ENCODE measurements at places on chromosomes 2 and 18.
A peak's percentile ranks its signal among the peaks of the same experiment; 100 is the strongest.

GRCh38 chr2:229226382-229226781 lies 44.7 kb downstream of the PID1 start:
- DNase-seq = no peak

DNA sequence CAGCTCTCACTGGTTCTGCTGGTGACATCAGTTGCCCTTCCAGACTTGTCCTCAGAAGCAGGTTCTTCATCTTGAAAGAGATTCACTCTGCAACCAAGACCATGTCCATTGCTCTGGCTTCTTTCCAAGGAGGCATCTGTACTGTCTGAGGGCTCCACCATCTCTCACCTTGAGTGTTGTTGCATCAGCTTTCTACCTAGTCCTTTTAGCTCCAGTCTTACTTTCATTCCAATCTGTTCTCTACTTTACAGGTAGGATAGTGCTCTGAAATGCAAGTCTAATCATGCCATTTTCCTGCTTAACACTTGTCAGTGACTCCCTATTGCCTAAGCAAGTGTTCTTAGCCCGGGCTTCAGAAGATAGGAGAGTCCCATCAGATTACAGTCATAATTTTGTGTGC lies 117.7 kb downstream of the EN1 start:
- no peak for DNase-seq

- peak; percentile 8 for DNase-seq
Observed at GRCh38 chr2:186129767-186130581, 356.1 kb upstream of the ZC3H15 start.

GRCh38 chr2:209681201-209681735 lies 90.4 kb upstream of the UNC80 start:
- no peak for DNase-seq

GRCh38 chr2:47041063-47041462 lies 114.0 kb downstream of the STPG4 start:
- no peak for DNase-seq

DNA sequence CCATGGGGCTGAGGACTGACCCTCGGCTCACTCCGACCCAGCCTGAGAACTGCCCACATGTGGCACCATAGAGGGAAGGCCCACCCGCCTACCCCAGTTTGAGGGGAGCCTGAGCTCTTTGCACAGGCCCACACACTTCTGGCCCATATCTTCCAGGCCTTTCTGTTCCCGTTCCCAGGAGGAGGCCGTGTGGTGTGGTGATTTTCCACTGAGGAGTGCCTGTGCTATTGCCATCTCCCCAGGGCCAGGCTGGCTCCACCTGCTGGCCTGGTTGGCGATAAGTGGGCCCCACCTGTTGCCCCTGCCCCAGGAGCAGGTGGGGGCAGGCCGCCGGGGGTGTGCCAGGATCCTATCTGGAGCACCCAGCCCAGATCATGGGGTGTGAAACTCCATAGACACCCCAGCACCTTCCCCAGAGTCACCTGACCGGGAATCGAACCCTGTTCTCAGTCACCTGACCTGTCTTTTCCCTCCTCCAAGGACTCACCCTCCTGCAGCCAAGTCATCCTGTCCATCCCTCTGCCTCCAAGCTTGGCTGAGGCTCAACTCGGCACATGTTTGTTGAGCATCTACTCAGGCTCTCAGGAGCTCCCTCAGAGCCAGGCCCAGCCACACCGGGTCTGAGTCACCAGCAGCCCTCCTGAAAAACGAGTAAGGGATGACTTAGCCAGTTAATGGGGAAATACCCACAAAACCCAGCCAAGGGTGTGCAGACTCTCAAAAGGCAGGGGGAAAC lies 120.1 kb downstream of the CYP26B1 start:
- no peak for DNase-seq

DNA sequence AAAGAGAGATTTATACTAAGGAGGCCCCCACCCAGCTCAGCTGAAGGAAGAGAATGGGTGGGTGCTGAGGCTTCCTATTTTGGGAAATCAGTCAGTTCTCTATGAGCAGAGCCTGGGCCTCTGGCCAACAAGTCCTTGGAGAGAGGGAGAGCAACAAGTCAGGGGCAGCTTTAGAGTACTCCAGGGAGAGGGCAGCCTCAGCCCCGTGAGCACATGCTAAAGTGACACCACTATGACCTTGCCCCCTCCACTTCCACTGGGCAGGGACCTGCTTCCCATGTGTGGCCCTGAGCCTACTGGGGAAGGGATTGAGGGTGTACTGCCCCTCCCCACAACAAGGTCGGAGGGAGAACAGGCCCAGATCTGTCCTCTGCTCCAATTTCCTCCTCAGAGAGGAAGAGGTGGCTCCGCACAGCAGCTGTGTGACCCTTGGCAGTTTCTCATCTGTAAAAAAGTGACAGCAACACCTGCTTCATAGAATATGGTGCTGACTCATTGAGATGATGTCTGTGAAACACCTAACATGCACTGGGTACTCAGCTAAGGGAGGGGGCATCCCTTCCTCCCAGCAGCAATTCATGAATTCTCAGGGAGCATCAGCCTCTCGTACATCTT lies 72.9 kb downstream of the CLHC1 start:
- DNase-seq = peak; percentile 45

- no peak for DNase-seq
Observed at GRCh38 chr2:84781942-84782716, 98.8 kb downstream of the TRABD2A start.

DNA sequence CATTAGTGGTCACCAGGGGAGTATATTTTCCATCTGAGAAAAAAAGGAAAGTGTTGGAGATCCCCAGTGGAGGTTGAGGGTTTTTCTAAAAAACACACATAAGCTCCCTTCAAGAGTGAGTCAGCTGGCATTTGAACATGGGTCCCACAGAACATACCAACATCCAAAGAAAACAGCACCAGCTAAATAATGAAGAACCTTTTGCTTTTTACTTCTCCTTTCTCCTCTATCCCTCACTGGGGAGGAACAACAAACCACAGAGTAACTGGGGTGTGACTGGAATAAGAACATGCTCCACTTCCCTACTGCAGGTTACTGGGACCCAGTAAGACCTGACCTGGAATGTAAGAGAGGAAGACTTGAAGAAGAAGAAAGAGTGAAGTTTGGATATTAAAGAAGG lies 56.5 kb upstream of the RAPH1 start:
- DNase-seq = no peak

GRCh38 chr18:33802955-33803354 lies 224.9 kb downstream of the ASXL3 start:
- DNase-seq = peak; percentile 76

All from body of pancreas (tissue), 4 donors.